Glutamatergic neuron (in vitro differentiated cells): ENCODE measurements at places on chromosomes 2 and 18.

DNA sequence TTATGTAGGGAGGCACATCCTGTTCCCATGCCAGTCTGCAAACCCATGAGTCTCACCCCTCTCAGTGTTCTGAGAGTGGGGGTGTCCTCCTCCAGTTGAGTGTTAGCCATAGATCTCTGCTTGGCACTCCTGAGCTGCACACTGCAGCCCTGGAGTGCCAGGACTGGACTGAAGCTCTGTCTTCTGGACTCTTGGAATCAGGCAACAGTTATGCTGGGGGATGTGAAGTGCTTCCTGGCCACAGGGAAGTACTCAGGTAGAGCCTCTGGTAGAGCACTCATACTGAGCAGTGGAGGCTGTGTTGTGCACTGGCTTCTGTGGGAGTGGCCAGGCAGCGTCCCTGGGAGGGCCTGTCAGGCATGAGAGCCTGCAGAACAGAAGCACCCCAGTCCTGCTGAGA lies 43.0 kb downstream of the SERPINB7 start:
- DNase-seq, result no peak

- DNase-seq, result no peak
Measured at GRCh38 chr2:240201866-240202265, 61.4 kb upstream of the OTOS start.

DNA sequence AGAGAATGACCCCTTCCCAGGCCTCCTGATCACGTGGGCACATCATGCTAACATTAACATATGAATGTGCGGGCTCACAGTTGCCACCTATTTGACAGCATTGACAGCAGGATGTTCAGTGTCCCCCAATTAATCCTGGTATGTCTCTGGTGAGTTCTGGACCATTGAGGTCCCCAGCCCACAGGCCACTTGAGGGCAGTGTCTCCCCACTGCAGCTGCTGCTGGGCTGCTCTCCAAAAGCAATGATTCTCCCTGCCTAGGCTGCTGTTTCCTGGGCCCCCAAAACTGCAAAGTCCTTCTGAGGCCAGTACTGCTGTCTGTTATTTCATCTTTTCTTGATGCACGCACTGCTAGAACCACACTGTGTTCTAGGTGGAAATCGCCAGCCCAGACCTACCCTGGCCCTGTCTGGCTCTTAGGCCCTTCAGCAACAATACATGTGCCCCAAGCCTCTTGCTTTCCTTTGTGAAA lies 52.7 kb upstream of the MAPK4 start:
- peak; percentile 76 for DNase-seq

GRCh38 chr2:8196316-8196715 lies 485.5 kb upstream of the ID2 start:
- DNase-seq, result no peak

GRCh38 chr18:57705011-57705410 lies 83.4 kb upstream of the NARS1 start:
- no peak for DNase-seq

DNA sequence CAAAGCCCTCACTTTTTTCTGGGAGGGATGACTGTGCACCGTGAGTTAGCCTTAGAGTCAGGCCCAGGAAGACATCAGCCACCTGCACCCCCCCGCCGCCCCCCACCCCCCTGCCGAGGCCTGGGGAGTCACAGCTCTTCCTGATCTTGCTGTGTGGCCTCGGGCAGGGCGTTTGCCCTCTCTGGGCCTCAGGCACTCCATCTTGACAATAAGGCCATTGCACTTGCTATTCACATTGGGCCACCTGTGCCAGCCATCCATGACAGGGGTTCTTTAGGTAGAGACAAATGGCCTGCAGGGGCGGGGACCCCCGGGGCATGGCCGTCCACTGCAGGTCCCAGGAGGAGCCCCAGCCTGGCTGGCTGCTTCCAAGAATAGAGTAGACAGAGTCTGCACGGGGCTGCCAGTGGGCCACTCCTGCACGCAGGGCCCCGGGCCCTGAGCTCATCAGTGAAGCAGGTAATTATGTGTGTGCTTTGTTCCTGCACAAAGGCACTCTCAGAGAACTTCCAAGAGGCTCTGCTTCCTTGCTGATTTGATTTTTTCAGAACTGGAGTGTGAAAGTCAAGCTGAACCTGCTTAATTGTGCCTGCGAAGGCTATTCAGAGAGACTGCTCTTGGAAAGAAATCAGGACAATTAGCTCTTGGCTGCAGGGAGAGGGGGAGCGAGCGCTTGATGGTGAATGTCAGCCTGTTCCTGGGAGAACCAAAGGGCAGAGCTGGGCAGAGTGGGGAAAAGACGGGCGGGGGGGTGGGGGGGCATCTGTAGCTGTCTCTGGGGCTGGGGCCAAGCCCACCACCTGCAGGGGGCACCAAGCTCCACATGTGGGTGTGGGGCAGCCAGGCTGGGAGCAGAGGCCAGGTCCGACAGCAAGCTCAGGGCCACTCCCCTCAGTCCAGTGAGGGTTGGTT lies 40.3 kb downstream of the RRM2 start:
- DNase-seq, result peak; percentile 43

DNA sequence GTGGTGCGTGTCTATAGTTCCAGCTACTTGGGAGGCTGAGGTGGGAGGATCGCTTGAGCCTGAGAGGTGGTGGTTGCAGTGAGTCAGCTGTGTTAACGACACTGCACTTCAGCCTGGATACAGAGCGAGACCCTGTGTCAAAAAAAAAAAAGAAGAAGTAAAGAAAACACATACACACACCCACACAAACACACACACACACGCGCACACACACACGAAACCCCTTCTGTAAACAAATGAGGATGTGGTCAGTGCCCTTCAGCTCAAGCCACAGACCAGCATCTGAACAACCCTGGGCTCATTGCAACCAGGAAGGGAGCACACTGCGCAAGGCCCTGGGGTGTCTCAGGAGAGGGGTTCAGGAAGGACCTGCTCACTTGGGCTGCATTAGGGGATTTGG lies 47.9 kb upstream of the KCNF1 start:
- DNase-seq, result no peak

DNA sequence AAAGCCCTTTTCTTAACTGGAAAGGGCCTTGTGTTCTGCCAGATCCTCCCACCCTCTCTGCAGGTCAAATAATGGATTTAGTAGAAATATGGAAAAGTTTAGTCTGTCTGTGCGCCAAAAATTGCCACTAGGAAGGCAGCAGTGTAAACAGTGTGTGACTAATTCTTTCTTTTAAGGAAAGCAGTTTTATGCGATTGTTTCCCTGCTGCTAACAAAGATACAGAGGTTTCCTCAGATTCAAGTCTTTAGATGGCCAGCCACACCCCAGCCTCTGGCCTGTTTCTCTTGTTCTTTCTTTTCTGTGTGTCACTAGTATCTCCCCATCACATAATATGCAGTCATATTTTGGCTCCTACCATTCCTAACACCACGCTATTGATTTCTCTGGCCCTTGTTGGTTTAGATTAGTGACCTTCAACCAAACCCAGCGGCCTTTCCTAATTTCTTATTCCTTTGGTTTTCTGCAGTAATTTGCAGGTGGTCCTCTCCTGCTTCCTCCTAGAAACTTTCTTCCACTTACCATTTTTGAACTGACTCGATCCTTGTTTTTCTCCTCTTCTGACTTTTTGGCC lies 157.4 kb downstream of the LTBP1 start:
- no peak for DNase-seq

GRCh38 chr2:72896446-72896845 lies 9.2 kb downstream of the SPR start:
- DNase-seq, result no peak

- DNase-seq, result no peak
Measured at GRCh38 chr2:172366596-172367150, 60.7 kb upstream of the ITGA6 start.
